ENCODE measurements at places on chromosomes 7 and 10.

DNA sequence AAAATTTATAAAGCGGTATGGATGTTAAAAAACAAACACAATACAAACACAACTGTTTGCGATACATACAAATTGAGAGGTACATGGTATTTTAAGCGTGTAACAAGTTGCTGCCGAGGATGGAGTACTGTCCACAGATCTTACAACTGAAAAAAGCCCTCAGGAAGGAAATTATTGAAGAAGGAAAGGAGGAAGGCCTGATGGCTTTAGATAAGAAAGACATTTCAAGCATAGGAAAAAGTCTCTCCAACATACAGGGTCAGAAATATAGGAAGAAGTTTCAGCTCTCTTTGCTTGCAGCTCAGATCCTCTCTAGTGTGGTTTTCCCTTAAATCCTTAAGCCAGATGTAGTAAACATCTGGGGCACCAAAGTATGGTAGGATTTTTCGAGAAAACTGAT, 25.0 kb downstream of the RBM28 start:
- no peaks in the 10 kb centered on the region for H3K27me3 ChIP-seq
- H3K27ac ChIP-seq, result peak overlapping the region; percentile 89
- H3K4me1 ChIP-seq, result peaks cover 71% of the 10 kb centered on the region
- DNase-seq, result no peak

DNA sequence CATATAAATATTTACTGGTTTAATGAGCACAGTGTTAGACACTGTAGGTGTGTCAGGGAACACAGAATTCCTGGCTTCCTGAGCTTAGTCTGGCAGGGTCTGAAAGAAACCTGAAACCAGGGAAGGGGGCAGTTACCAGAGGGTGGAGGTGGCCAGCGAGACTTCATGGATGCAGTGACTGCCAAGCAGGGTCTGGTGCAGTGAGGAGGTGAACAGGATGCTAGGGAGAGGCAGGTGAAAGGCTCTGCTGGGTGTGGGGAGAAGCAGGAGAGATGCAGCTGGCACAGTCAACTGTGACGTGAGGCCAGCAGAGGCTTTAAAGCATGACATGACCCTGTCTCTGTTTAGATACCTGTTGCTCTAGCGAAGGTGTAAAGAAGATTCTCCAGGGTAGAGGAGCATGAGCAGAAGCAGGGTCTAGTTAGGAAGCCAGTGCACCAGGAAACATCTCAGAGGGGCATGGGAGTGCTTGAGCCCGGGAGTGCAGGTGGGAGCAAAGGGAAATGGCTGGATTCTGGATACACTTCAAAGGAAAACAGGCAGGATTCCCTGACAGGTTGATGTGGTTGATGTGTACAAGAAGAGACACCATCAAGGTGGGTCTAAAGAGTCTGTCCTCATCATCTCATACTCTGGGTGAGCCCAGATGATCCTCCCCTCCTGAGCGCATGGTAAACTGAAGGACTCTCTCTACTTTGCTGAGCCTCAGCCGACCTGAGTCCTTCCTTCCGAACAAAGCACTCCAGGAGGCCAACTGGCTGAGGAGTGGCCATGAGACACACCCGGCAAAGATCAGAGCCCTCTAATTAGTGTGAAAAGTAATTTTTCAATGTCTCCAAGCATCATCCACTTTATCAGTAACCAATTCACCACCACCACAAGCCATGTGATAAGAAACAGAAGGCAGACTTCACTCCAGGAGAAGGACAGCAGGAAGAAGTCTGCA, 186.8 kb downstream of the COBL start:
- no peak for DNase-seq
- no peak overlapping the region for H3K27ac ChIP-seq
- H3K4me1 ChIP-seq, result no peaks in the 10 kb centered on the region
- no peaks in the 10 kb centered on the region for H3K27me3 ChIP-seq
- H3K36me3 ChIP-seq, result no peaks in the 10 kb centered on the region
- H3K4me3 ChIP-seq, result no peak overlapping the region

DNA sequence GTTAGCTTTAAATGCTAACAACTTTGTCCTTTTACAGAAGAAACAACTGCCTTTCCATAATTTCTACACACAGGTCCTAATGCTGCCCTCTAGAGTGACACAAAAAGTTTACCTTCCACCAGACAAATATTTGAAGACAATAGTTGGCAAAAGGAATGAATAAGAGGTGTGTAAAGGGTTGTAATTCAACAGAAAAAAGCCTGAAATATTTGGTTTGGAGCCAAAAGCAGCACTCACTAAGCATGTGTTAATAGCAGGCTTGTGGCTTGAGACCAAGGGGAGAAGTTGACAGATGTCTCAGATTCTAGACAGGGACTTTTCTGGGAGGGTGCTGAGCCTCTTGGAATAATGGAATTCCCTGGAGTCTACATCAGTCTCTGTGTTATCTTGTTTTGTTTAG, 156.2 kb upstream of the GALNT17 start:
- H3K27ac ChIP-seq, result no peak overlapping the region
- no peaks in the 10 kb centered on the region for H3K27me3 ChIP-seq
- DNase-seq, result no peak

- no peaks in the 10 kb centered on the region for H3K27me3 ChIP-seq
- H3K27ac ChIP-seq, result peak within 1 kb of the TSS; percentile 99
- peaks cover 48% of the 10 kb centered on the region for H3K4me1 ChIP-seq
Observed at GRCh38 chr10:72087969-72088888, at the start of gene SPOCK2. Gene SPOCK2 (minus strand): TSS chr10:72088551. CDS start chr10:72088328, 223 bp downstream.

- H3K4me3 ChIP-seq, result no peak overlapping the region
- no peaks in the 10 kb centered on the region for H3K36me3 ChIP-seq
- DNase-seq, result no peak
- peaks cover 23% of the 10 kb centered on the region for H3K4me1 ChIP-seq
- H3K27me3 ChIP-seq, result no peaks in the 10 kb centered on the region
Observed at GRCh38 chr10:62459500-62459899, 85.3 kb downstream of the ZNF365 start.

- no peaks in the 10 kb centered on the region for H3K27me3 ChIP-seq
- H3K27ac ChIP-seq, result no peak overlapping the region
- no peak overlapping the region for H3K4me3 ChIP-seq
Observed at GRCh38 chr10:113953505-113954272, 90.0 kb upstream of the ADRB1 start.

- no peak for DNase-seq
- H3K4me3 ChIP-seq, result no peak overlapping the region
- H3K4me1 ChIP-seq, result no peaks in the 10 kb centered on the region
- H3K27ac ChIP-seq, result no peak overlapping the region
Observed at GRCh38 chr10:10967029-10967428, 50.6 kb upstream of the CELF2 start.

DNA sequence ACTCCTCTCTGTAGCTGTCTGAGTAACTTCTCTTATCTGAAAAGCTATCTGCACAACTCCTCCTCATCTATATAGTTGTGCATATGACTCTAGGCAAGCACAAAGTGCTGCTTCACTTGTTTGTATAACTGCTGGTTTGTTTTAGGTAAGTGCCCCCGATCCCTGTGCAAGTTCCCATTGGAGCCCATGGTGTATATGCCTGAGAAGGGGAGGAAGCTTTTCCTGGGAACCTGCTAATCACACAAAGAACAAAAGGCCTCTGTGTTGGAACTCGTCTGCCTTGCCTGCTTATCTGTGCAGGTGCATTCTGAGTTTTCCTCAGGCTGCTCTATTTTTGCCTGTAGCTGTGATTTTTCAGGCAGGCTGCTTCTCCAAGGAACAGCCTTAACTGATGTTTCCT, 23.2 kb upstream of the PHF14 start:
- no peaks in the 10 kb centered on the region for H3K4me1 ChIP-seq
- no peak overlapping the region for H3K4me3 ChIP-seq
- H3K36me3 ChIP-seq, result no peaks in the 10 kb centered on the region
- no peak for DNase-seq
- H3K27me3 ChIP-seq, result peaks cover 11% of the 10 kb centered on the region
- H3K27ac ChIP-seq, result no peak overlapping the region

DNA sequence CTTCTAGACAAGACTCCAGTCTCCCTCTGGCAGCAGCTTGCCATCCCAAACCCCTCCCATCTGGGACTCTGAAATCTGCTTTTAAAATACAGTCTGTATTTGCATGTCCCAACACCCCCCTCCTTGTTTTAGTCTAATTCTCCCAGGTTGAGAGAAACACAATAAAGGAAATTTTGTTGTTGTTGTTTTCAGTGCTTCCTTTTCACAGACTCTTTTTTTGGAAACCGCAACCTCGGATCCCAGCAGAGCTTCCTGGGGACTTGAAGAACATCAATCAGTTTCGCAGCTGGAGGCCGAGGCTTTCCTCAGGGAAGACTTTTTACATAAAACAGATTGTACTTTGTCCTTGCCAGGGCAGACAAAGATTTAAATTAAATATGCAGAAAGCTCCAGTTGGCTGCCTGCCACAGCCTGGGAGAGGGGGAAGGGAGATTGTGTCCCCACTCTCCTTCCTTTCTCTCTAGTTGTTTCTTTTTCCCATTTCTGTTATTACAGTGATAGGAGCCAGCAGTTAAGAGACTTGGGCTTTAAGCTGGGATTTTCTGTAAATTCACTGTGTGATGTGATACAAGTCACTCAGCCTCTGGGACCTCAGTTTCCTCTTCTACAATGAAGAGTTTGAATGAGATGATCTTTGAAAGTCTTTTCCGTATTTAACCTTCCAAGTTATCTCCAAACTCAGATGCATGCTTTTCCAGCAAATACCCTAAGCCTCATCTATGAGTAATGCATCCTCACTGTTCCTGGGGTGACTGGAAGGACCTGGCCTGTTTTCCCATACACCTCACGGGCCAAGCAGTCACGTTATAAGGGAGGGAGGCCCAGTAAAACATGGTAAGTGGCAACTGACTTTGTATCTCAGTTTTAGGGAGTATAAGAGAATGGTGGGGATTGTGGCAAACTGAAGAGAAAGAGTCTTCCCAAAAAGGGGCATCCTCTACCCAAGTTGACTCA, 192.3 kb downstream of the REEP3 start:
- H3K27ac ChIP-seq, result no peak overlapping the region
- H3K4me1 ChIP-seq, result no peaks in the 10 kb centered on the region
- no peak for DNase-seq
- H3K36me3 ChIP-seq, result peaks cover 7% of the 10 kb centered on the region
- H3K4me3 ChIP-seq, result no peak overlapping the region

All from effector memory CD8-positive, alpha-beta T cell (primary cell).